ENCODE measurements at places on chromosomes 5 and 9.

- no peak for DNase-seq
Measured at GRCh38 chr5:147887930-147888329, 9.4 kb downstream of the SCGB3A2 start.

- DNase-seq = no peak
Measured at GRCh38 chr5:1950708-1951103, 68.0 kb upstream of the IRX4 start.

DNA sequence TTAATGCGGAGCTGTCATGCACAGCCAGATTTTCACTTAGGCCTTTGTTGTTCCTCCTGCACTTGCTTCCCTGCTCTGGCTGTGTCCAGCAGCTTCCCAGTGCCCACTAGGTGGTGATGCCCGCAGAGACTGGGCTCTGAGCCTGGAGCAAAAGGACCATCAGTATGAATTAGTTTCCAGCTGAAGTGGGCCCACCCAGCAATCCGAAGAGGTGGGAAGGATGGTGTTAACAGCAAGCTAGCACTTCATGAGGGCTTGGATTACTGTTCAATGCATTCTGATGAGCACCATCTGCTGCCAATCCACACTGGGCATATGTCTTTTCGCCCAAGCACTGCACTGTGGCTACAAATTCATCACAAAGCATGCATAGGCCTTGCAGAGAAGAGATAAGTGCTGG lies 459.1 kb downstream of the SPOCK1 start:
- DNase-seq = no peak

GRCh38 chr9:87346061-87346665 lies 151.5 kb upstream of the DAPK1 start:
- no peak for DNase-seq

DNA sequence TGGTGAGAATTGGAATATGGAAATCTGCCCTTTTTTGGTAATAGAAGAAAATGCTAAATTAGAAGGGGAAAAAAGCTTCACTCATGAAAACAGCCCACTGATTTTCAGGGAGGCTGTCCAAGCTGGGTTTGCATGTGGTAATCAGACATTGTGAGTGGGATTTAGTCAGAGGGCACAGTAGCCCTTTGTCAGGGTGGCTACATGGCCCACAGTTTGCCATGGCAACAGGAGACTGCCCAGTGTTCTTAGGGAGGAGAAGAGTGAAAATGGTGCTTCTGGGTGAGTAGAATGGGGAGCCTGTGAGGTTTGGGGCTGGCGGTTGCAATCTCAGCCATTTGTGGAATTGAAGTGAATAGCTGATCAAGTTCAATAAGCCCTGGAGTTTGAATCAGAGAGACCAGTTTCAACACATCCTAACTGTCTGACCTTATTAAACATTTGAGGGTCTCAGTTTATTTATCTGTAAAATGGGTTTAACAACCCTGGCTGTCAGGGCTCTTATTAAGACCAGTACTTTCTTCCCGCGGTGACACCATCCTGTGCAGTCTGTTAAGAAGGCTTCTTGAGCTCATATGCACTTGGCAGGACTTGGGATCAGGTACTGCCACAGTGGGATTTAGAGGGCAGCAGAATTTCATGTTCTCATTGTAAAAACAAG lies 107.6 kb upstream of the TNC start:
- DNase-seq = no peak

- no peak for DNase-seq
Measured at GRCh38 chr5:169920474-169920873, 59.8 kb downstream of the INSYN2B start.

GRCh38 chr5:149792540-149793255 lies 62.6 kb downstream of the PPARGC1B start:
- DNase-seq = no peak

GRCh38 chr5:81136557-81136956 lies 96.6 kb upstream of the CKMT2 start:
- no peak for DNase-seq

- no peak for DNase-seq
Measured at GRCh38 chr5:160434022-160434531, 12.4 kb downstream of the PTTG1 start.

DNA sequence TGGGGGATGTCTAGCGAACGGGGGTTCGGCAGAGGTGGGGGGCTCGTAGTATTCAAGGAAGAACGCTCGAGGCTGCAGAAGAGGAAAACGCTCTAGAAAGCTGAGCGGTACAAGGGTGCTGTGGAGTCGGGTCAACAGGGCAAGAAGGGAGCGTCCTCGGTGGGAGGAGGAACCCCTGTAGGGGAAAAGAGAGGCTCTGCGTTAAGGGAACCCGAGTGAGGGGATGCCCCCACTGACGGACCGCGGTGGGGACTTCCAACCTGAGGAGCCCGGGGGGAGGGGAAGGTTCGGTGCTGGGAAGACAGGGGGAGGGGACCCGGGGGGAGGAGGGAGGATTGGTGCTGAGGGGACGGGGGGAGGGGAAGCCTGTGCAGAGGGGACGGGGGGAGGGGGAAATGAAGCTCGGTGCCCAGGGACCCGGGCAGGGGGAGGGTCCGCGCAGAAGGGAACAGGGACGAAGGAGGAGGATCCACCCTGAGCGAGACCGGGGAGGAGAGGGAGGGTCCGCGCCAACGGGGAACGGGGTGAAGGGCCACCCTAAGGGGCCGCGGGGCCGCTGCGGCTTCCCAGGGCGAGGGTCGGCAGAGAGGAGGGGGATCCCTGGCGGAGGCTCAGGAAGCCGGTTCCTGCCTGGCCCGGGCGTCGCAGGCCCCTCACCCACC lies 621 bp downstream of the NR6A1 start:
- DNase-seq = no peak

All from stimulated activated CD4-positive, alpha-beta T cell treated with anti-CD3 and anti-CD28 coated beads, Interleukin-4, amount 100 ng/mL, for 4 hours (primary cell).